ENCODE measurements at places on chromosomes 13 and 19.

- DNase-seq, result peak; percentile 7
Measured at GRCh38 chr19:8005534-8006256, at the start of gene ELAVL1. ELAVL1 (minus strand) TSS chr19:8005641; CDS start chr19:7991815, 13,826 bp downstream.

GRCh38 chr19:11096210-11096841 lies 7.1 kb downstream of the LDLR start:
- DNase-seq, result no peak

DNA sequence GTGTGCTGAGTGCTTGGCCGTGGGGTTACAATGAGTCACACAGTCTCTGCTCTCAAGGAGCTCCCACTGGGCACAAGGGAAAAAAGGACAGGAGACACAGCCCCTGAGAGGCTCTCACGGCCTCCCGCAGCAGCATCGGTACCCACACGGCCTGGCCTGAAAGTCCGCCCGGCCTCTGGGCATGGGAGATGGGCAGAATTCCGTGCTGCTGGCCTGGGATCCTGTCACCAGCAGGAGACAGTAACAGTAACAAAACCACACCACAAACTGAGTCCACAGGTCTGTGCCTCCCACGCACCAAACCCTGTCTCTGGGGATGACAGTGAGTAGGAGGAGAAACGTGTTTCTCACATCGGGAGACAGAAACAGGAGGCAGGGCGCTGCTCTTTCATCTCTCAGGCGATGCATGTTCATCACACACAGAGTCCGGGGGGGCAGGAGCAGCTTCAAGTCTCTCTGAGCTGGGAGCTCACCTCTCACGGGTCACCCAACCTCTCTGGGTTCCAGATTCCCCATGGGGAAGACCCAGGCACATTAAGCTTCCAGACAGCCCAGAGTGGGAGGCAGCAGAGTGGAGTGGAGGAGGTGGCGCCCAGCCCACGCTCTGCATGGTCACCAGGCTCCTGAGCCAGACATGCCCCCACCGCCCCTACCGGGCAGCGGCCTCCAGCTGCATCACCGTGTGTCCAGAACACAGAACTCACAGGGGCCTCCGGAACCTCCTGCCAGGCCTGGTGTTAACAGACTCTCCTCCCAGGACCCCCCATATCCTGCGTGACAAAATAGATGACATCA lies 124.7 kb upstream of the VSTM2B start:
- DNase-seq, result no peak

DNA sequence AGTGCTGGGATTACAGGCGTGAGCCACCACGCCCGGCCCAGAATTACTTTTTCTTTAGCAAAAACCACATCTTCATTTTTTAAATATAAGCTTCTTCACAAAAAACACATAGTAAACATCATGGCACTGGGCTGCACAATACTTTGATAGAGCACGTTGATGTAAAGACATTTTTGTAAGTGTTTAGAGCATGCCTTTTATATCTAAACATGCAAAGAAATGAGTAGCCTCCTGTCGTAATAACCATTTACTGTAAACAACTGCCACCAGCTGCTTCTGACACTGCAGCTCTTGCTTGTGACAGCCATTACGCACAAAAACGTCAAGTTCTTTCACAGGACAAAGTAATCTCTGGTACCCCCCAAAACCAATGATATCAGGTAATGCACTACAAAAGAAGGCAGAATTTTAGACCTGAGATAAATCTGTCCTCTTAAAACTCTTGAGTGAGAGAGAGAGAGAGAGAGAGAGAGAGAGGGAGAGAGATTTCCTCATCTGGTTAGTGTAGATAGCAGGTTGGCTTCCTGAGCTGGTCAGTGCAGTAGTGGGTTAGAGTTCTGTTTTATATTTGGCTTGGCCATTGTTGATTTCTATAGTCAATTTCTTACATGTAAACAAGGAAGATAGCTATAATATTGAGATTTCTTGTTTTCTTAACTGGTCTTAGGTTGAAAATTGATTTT lies 6.7 kb upstream of the ZNF548 start:
- no peak for DNase-seq

GRCh38 chr19:6599866-6600454 lies 9.0 kb upstream of the CD70 start:
- DNase-seq, result no peak

- DNase-seq, result no peak
Measured at GRCh38 chr13:23510544-23510916, 59.7 kb upstream of the TNFRSF19 start.

DNA sequence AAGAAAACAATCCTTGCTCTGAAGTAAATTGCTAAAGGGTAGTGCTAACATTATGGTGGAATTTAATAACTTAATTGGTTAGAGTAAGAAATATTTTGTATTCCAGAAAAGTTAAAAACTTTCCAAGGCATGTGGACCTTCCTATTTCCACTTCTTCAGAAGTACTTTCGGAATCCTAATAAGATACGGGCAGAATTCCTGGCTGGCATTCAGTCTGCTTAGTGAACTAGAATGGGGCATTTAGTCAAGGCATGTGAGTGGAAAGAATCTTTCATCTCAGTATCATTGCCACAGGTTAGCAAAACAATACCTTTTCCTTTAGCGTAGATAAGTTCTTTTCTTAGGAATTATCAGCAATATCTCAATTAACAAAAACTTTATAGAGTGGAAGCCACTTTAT lies 85.1 kb downstream of the TNFRSF19 start:
- DNase-seq, result no peak

Measured in AG04449 (cell line).